ENCODE measurements at places on chromosomes 7 and 10. TPM values are rescaled to one million over a fixed set of nuclear protein-coding genes. Genes with fewer than 3 reads are reported as not detected.

GRCh38 chr10:76523246-76523645 lies 1091.8 kb downstream of the LRMDA start:
- no peak for DNase-seq

- no peak for DNase-seq
Observed at GRCh38 chr10:10605551-10606081, 412.1 kb upstream of the CELF2 start.

- DNase-seq: no peak
Observed at GRCh38 chr7:51280156-51280555, 36.5 kb downstream of the COBL start.

DNA sequence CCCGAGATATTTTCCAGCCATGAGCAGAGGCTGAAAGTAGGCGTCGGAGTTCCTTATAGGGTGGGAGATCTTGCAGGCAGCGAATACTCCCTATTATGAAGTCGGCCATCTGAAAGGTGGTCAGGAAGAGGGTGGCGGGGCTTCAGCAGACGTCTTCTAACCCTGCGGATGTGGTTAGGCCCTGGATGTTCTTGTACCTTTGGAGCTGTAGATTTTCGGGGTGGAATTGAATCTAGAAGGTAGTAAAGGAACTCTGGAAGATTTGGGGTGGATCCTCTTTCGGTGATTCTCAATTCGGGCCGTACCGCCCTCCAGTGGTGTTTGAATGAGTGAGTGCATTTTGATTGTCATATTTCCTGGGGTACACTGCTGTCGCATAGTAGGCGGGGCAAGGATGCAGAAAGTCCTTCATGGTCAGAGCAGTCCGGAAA lies 635 bp downstream of the NUP205 start:
- peak; percentile 63 for DNase-seq

- no peak for DNase-seq
Observed at GRCh38 chr10:30055226-30055662, 4.1 kb downstream of the JCAD start.

DNA sequence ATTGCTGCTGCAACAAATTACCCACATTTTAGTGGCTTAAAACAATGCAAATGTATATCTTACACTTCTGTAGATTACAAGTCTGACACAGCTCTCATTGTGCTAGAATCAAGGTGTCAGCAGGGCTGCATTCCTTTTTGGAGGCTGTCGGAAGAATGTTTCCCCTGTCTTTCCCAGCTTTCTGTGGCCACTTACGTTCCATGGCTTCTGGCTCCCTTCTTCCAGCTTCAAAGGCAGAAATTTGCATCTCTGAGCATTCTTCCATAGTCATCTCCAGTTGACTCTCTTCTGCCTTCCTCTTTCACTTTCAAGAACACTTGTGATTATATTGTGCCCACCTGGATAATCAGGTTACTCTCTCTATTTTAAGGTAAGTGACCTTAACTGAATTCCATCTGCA lies 125.3 kb downstream of the GPR158 start:
- DNase-seq: no peak

DNA sequence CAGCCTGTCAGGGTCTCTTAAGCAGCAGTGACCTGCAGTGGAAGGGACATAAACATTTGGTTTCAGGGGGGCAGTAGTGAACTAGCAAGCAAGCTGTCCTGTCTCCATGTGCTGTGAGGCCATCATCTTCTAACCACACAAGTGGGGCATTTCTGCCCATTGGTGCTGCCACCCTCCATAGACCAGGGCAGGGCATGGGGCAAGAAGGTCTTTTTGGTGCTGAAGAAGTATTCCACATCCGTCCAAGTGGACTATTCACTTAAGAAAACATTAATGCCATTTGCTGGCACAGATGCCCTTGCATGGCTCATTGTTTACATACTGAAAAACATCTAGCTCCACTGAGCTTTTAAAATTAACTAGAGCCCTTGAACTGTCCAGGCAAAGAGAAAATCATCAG lies 35.8 kb downstream of the ALOX5 start:
- DNase-seq: no peak

MKI67 gene
- 0.19 TPM for total RNA-seq

CPA1 gene
- total RNA-seq: 1.5 TPM

All from psoas muscle (tissue), 8 donors.